D721Med (cell line): ENCODE measurements at places on chromosomes 2 and 18.

- no peak for DNase-seq
These were observed 10.4 kb downstream of the CERKL start for GRCh38 chr2:181646415-181646987.

DNA sequence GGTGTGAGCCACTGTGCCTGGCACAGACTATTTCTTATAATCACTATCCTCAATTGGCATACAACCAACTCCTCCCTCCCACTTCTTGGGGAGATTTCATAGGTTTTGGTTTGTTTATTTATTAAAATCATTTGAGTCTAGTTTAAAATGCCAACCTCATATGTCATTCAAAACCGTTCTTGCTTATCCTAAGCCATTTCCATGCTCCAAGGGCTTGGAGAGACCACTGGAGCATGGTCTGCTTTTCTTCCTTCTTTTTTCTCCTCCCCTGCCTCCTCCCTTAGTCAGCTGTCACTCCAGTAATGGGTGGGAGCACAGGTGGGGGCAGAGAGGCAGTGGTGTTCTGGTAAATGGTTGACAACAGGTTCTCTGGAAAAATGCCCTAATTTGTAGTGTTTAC lies 20.4 kb upstream of the KCNS3 start:
- no peak for DNase-seq

DNA sequence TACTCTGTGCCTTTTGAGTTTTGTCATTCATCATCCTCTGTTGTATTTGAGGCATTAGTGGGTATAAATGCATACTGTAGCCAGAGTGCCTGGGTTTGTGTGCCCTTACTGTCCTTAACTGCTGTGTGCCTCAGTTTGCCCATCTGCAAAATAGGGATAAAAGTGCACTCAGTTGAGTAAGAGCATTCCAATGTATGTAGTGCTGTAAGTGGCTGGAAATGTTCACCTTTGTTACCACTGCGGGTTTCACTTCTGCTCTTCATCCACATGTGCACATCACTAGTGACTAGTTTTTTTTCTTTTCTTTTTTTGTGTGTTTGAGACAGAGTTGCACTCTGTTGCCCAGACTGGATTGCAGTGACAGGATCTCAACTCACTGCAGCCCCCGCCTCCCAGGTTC lies 39.9 kb downstream of the PLEKHB2 start:
- no peak for DNase-seq

DNA sequence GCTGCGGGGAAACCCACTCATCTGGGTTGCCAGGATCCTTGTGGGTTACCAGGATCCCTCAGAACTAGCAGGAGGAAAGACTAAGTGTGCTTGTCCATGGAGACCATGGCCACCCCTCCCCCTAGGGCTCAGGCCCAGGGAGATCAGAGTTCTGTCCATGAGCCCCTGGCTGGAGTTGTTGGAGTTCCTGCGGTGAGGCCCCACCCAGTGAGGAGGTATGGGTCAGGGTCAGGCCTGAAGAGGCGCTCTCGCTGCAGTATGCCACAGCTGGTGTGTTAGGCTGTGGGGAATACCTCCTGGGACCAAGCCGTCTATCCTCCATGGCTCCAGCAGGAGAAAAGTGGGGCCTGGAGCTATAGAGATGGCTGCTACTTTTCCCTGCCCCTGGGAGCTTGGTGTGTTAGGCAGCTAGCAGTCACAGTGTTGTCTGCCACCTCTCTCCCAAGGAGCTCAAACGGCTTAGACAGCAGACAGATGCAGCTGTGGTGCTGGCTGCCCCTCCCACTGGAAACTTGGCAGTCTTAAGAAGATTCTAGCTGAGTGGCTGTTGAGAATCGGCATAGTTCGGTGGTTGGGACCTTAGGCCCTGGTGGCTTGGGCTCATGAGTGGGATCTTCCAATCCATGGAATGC lies 240.3 kb upstream of the CELF4 start:
- no peak for DNase-seq

GRCh38 chr2:19360966-19361321 lies 2.5 kb upstream of the OSR1 start:
- DNase-seq = no peak

GRCh38 chr2:59888706-59889105 lies 664.7 kb downstream of the BCL11A start:
- no peak for DNase-seq

DNA sequence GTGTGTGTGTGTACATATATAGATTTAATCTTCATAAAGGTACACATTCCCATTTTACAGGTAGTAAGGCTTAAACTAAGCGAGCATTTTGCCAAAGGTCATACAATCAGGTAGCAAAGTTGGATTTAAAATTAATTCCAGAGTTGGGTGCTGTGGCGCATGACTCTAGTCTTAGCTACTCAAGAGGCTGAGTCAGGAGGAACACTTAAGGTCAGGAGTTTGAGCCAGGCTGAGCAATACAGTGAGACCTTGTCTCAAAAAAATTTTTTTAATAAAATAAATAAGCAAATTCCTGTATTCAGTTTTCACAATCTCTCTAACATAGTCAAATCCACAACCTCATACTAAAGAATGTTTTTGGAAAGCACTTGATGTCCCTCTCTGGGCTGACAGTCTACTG lies 111.5 kb upstream of the LDLRAD4 start:
- DNase-seq = no peak

- DNase-seq = no peak
These were observed 43.8 kb upstream of the ZNF516 start for GRCh38 chr18:76538846-76539245.

DNA sequence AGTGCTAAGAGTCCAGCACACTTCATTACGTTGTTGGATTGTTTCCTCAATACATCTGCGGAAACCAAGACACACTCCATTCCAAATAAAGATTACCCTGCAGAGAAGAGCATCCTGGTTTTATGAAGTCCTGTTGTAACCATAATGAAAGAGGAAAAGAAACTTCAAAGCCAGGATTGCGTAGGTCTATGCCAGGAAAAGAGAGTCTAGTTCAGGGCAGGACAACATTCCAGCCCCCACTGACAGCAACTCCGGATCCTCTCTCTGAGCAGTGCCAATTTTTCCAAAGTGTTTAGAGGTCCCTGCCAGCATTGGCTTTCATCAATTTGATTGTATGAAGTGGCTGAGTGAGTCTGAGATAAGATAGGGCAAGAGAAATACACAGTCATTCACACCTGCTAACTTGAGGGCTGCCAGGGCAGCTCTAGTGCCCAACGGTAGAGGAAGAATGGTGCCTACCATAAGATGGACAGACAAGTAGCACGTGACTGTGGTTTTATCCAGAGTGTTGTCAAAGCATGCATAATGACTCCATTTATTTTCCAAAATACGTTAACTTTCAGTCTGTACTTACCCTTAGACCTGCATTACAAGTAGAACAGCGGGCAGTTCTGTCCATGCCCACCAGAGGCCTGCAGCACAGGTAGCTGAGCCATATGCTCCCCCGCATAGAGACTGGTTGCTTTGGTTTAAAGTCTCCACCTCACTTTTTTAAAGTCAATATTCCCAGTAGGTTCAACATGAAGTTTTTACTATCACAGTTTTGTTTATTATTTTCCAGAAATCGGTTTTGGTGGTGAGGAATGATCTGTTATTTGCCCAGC lies 23.7 kb downstream of the PIEZO2 start:
- no peak for DNase-seq

DNA sequence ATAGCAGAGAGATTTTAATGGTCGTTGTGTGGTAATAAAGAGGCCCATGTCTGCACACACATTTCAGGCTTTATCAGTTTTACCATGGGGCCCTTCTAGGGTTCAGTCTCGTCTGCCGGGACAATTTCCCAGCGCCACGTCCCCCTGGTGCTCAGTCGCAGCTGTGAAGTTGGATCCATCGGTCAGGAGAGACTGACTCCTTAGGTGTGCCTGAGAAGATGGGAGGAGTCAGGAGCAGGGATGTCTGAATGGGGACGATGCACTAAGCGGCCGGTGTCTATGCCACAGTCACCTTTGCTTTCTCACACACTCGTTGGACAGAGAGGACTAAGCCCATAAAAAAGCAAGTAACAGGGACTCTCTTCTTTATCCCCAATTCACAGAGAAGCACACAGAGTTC lies 71.4 kb downstream of the TWIST2 start:
- DNase-seq = no peak

DNA sequence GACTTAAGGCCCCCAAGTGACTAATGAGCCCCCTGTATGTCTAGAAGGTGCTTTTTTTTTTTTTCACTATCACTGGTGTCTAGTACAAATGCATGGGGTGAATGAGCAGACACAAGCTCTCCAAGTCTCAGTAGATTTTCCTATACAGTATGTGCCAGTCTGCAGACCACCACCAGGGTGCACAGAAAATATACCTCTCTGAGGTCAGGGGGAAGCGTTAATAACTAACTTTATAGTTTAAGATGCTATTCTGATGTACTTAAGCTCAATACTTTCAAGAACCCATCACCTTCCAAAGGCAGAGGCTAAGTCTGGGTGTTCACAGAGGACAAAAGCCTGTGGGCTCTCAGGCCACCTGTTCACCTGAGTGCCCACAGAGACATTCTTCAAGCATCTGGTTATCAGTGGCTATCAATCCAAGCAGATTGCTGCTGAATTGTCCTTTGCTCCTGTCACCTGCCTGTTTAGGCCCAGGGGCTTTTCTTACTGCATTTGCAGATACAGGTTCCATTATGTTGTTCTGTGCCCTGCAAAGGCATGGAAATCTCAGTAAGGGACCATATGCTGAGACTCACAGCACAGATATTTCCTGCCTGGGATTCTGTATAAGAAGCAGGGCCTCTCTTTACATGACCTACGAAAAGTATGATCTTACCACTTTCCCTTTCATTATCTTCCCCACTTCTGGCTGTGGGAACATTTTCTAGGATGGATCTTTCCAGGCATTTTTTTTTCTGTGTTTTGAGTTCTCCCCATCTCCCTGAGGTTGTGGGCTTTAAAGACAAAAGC lies 534.6 kb downstream of the TNS1 start:
- no peak for DNase-seq

- no peak for DNase-seq
These were observed 229.9 kb upstream of the HDAC4 start for GRCh38 chr2:239630618-239631286.

DNA sequence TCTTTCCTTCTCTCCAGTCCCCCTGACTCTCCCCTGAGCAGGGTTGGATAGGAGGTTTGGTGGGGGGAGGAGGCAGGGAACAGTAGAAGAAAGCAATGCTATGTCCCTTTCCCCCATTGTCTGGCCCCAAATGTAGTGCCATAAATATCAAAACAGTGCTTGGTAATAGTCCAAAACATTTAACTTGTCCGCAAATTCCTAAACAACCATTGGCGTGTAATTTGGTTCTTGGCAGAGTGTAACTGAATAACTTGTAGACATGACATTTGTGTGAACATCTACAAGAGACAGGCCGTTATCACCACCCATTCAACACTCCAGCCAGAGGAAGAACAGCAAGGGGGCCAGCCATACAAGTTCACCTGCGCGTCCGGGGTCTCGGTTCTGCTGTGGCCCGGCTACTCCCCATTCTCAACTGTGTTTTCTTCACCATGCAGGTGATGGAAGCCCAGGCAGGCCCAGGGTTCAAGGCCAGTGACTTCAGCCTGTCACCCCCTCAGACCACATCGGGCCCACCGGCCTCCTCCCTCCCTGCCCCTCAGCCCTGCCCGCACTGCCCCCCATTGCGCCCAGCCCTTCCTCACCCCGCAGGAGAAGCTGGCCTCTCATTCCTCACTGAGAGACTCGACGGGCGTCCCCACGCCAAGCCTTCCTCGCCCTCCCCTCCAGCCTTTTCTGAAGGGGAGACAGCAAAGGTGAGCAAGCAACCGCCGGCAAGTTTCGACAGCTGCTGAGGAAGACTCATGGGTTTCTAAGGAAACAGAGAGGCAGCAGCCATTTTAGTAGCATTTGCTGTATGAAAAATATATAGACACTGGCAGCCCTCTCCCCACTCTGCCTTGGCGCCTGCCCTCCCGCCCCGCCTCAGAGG lies 699 bp upstream of the RAPGEF4 start:
- DNase-seq = no peak

DNA sequence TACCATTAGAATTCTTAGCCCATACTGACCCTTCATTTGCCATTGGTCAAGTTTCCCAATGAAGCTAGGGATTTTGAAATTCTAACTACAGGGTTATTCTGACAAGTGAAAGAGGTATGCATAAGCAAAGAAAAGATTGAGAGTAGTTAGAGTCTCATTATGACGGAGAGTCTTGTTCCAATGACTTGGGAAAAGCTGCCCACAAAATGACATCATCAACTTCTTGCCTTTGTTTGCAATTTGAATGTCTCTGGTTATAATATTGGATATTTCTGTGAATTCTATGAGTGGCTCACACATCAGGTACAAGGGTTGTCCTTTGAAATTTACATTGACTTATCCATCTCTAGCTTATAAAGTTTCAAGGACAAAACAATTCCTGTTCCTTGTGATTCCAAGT lies 772.2 kb downstream of the TRIB2 start:
- no peak for DNase-seq

DNA sequence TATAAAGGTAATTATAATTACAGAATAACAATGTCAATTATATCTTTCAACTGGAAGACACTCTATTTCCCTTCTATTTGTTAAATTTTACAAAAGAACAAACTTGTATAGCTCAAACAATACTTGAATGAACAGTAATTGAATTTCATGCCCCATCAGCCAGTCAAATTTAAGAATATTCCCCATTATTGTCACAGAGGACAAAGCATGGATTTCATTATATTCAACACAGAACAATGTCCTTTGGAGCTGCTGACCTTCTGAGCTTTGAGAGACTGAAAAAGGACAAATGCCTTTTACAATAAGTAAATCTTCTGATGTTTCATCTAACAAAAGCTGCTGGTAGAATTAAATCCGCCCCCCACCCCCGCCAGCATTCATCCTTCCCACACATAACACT lies 187.5 kb upstream of the MC4R start:
- no peak for DNase-seq

DNA sequence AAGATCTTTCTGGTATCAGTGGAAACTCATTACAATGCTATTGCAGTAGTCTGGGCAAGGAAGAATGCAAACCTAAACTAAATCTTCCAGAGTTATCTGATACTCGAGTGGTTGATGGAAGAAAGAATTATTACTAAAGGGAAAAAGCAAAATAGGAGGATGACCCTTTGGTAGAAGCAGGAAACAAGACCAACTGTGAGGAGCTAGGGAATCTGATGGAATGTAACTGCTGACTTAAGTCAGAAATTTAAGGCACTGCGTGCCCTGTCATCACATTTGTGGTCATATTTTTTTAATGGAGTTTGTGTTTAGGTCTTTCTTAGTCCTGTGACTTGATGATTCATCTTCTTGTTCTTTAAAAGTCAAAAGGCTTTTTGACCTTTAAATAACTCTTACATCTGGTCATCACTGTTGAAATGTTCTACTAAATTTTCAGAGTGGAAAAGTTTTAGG lies 36.5 kb upstream of the ARMC9 start:
- DNase-seq = no peak

DNA sequence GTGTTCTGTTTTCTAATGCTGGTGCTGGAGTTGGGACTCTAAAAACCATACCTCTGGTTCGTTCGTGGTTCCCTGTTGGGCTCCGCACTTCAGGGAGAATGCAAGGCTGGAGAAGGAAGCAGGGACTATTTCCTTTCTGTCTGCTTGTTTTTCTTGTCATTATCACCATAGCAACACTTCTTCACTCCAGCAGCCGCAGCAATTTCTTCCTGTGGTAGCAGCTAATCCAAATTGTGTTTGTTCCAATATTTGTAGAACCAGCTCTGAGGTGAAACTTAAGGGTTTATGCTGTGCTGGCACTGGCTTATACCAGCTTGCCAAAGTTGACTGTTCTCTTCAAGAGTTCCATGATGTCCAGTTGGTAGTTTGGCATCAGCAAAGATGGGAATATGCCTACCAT lies 301.4 kb upstream of the SYT4 start:
- DNase-seq = no peak

GRCh38 chr2:47237375-47238334 lies 82.5 kb upstream of the STPG4 start:
- no peak for DNase-seq
